SW480 (cell line): ENCODE measurements at places on chromosomes 7 and 10.

GRCh38 chr7:68550027-68550426 lies 1048.2 kb upstream of the AUTS2 start:
- no peak for DNase-seq

DNA sequence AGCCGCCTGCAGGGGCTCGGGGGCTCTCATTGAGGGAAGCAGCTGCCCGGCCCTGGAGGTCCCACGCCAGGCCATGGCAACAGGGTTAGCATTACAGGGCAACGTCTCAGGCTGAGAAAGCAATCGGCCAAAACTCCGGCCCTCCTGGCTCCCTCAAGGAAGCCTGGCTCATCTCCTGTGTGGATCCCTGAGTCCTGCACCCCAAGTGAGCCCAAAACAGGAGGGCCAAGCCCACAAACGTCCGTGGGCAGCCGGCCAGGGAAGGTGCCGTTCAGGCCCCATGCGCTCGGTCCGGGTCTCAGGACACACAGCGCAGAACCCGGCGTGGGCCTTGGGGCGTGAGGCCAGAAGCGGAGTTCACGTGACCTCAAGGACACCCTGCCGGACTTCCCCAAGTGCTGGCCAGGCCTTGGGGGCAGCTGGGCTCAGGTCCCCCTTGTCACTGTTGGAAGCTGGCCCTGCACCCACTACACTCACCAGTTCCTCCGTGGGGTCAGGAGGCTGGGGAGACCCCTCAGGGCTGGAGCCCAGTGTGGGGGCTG lies 8.0 kb upstream of the PWWP2B start:
- DNase-seq = no peak

DNA sequence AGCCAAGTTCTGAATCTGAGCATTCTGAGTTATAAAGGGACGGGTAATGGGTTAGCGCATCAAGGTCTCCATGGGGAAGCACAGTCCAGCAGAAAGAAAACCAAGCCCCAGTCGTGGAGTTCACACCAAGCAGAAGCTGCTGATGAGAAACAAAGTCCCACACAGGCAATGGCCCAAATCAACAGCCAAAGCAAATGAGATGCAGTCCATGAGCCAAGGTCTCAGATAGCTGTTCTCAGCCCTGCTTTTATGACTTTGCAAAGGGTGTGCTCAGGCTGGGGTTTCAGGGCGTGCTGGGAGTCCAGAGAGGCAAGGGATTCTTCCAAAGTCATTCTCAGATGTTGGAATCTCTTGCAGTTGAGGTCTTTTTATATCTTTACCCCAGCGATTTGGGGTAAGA lies 32.0 kb downstream of the THNSL1 start:
- DNase-seq = no peak

DNA sequence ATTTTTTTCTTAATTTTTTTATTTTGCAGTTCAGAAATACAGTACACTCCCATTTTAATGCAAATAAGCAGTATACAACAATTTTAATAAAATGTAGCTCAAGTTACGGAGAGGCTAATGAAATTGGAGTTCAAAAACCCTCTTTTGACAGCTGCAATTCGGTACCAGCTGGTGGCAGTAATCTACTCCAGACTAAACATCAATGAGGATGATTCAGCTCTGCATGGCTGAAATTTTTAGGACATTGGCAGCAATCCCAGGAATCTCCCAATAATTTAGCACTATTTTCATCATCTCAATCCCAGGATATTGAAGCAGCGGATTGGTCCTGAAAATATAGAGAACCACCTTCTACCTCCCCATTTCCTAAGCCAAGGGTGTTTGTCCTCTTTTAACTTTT lies 278.8 kb downstream of the CACNA2D1 start:
- peak; percentile 17 for DNase-seq

DNA sequence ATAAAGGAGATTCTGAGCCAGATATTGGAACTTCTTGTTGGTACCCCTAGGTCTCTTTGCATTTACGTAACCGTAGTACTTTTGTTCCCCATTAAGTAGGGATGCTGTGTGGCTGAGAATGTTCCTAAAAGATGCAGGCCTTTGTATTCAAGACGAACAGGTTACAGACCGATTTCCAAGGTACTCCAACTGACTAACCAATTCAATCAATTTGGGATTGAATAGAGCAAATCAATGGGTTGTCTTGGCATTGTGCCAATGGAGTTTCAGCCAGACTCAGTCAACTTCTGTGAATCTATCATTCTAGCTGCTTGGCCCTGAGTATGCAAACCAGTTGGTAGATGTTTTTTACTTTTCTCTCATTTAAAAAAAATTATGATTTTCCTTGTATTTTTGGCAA lies 347.3 kb upstream of the NPVF start:
- no peak for DNase-seq

GRCh38 chr10:114825513-114826253 lies 4.1 kb downstream of the FHIP2A start:
- no peak for DNase-seq

DNA sequence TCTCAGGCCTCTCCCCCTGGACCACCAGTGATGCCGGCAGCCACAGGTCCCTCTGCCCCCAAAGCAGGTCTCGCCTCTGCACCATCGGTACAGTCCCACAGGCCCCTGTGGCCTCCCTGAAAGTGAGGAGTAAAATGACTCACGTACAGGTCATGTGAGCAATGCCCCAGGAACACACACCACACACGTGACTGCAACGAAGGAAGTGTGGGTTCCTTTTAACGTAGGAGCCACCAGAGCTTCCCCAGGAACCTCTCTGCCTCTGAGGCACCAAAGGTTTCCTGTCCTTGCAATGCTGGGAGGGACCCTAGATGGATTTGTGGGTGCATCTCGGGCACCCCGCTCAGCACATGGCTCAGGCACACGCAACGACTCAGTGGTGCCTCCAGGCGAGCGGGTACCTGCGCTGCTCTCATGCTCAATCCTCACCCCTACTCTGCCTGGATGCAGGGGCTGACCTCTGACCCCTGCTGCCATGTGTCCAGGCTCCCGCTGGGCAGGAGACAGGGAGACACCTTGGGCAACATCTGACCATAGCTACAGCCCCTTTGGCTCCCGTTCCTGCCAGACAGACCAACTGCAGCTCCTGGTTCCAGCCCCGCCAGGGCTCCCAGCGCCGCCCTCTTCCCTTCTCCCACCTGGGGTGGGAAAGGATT lies 120.7 kb downstream of the PRKAG2 start:
- DNase-seq = peak; percentile 36

GRCh38 chr10:131430716-131431412 lies 119.3 kb upstream of the TCERG1L start:
- DNase-seq = no peak

DNA sequence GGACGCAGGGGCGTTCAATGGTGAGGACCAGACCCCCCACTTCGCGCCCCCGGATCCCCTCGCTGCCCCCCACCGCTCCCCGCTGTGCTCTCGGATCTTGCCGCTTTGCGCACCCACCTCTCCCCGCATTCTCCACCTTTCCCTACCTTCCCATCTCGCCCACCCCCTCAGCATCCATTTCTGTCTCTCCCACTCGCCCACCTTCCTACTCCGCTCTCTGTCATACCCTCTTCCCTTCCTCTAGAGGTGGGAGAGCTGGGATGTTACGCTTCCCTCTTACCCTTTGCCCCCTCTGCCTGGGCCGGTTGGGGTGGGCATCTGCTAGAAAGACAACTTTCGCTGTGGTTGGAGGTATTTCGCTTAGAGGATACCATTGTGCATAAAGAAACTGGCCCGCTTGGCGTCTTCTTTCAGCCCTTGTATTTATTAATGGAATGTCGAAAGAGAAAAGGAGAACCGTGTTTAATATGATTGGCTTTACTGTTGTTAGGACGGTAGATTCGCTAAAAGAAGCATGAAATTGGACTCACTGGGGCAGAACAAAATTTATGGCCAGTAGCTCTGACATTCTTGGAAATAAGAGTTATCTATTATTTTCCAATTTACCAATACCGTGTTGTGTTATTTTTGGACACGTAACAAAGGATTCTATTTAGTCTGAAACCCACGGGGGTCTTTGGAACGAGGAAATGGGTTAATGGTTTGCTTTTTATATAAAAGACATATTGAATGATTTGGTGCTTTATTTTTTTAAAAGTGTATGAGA lies 873 bp downstream of the PRKAR2B start:
- peak; percentile 35 for DNase-seq

GRCh38 chr10:16853201-16853600 lies 36.0 kb upstream of the RSU1 start:
- DNase-seq = peak; percentile 17

DNA sequence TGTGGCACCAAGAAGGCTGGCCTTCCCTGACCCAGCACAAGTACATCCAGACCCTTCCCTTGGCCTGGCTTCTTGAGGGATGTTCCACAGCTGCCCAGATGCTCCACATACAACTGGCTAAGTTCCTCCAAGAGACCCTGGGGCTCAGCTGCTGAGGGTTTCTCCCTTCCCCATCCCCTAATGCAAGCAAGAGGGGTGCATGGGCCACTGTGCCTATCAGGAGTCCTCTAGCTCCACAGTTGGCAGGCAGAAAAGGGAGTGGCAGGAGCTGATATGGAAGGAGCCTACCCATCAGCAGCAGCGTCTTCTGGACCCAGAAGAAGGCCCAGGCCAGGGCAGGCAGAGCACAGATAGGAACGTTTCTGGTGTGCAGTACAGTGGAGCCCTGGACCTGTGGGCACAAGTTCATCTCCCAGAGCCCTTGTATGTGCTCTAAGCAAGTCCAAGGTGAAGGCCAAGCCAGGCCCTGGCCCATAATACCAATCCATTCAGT lies 26.2 kb downstream of the VSIR start:
- no peak for DNase-seq

GRCh38 chr7:67478066-67478465 lies 481.4 kb downstream of the TYW1 start:
- no peak for DNase-seq

GRCh38 chr7:87202705-87203104 lies 16.8 kb downstream of the TMEM243 start:
- no peak for DNase-seq

GRCh38 chr7:85974176-85974575 lies 669.5 kb upstream of the GRM3 start:
- no peak for DNase-seq

GRCh38 chr7:112981966-112982365 lies 104.7 kb downstream of the GPR85 start:
- DNase-seq = no peak

DNA sequence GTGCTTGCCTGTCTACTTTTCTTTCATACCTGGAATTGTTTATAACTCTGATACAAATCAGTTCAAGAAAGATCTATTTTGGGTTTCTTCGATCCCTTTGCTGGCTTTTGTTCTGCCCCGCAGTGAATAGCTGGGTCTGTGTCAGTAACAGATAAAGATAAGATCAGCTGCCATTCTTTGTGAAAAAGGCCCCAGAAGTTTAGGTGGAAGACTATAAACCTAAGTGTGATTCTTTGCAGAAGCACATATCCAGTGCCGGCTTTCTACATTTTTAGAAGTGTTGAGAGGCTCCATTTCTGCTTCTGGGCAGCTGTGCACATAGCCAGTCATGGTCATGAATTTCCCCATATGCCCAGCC lies 686.4 kb upstream of the C7orf33 start:
- no peak for DNase-seq

DNA sequence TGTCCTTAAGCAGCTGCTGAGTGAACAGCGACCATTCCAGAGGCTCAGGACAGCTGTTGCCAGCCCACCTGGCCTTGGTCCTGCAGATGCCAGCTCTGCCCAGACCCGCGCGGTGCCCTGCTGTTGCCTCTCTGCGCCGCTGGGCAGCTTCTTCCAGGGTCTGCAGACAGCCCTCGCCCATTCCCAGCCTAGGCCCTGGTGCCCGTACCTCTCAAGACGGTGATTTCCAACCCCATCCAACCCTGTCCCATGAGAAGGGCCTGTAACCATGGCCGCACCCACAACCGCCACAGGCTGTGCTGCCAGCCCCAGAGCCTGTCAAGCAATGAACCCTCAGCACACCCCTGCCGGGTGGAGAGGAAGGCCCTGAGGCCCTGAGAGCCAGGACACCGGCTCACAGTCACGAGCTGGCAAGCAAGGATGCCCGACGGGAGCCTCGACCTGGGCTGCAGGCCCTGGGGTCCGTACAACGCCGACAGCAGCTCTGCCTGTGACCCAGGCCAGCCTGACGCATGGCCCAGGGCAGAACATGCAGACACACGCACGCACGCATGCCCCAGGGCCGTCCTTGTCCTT lies 231.9 kb downstream of the MAD1L1 start:
- DNase-seq = no peak

- no peak for DNase-seq
These were observed 453 bp downstream of the SFMBT2 start for GRCh38 chr10:7410301-7410861.

DNA sequence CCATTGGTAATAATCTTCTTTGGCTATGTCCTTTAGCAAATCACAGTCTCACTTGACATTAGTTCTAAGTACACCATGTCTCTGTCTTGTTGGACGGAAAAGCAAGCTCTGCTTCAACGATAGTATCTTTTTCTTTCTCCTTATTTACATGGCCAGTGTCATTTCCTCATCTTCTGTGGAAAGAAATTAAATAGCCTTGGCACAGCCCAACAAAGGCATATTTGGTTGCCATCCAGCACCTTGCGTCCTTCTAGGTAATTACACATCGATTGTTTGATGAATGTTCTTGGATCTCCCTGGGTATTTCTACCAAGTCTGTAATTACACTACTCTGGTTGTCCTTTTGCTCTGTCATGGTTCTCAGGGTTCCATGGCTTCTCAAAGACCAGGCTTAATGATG lies 183.1 kb downstream of the CHN2 start:
- DNase-seq = no peak

GRCh38 chr7:45682836-45683555 lies 108.8 kb downstream of the ADCY1 start:
- no peak for DNase-seq

DNA sequence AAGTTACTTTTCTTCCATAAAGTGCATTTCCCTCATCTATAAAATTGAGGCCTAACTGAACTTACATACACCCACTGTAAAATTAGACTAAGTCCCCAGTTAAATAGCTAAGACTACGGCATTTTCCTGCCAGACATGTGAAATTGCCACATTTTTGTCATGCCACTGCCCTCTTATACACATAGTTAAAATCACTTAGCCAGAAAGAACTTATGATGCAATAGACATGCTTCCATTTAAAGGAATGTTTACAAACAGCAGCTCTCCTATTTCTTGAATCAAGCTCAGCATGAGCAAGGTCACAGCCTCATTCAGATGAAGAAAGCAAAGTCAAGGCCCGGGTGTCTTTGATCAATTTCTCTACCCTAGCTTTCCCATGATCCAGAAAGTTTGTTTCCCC lies 175.7 kb downstream of the LRRN3 start:
- DNase-seq = no peak

DNA sequence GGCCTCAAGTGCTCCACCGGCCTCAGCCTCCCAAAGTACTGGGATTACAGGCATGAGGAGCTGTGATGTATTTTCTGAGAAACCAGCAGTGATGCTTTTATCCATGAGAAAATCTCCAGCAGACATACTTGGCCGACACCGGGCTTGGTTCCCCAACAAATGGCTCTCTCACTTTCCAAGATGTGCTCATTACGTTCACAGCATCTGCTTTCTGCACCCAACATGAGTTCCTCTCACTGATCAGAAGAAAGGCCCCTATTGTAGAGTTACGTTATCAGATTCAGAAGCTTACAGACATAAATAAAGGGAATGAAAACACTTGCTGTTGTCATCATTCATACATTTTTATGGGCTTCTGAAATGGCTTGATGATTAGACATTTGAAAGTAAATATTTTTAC lies 95.0 kb downstream of the CALD1 start:
- no peak for DNase-seq

GRCh38 chr10:73501651-73502050 lies 5.8 kb upstream of the PPP3CB start:
- no peak for DNase-seq

GRCh38 chr7:112997831-112998230 lies 88.8 kb downstream of the GPR85 start:
- peak; percentile 7 for DNase-seq
